ENCODE measurements at places on chromosomes 3 and 15.

GRCh38 chr15:65957451-65957850, 88.2 kb downstream of the RAB11A start:
- no peak for DNase-seq

DNA sequence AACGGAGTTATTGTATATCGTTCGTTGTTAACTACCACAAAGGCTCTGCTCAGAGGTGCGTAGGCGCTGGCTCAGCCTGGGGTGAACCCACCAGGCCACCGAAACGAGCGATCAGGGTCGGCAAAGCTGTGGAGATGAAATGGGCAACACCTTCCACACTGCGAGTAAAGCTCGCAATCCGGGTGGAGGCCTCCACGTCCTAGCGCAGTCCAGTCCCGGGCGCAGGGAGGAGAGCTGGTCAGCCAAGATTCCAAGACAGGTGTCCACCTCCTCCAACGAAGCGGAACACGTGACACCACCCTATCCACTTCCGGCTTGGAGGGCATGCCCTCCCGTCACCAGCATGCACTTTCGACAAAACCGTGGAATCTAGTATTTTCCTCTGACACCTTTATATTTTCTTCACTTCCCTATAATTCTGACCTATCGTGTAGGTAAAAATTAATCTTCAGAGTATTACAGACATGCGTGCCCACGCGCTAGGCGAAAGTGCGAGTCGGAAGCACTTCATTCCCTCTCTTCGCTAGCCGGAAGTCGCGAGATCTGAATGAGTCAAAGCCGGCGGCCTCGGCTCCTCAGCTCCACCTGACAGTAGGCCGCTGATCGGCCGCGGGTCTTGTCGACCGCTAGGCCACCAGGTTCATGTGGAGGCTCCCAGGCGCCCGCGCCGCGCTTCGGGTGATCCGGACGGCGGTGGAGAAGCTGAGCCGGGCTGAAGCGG, at the start of gene PDE12:
Gene PDE12 (plus strand): TSS at position 537 of the 721 bp plus-strand sequence. CDS start 106 bp downstream, at position 643.
- DNase-seq = peak; percentile 37

DNA sequence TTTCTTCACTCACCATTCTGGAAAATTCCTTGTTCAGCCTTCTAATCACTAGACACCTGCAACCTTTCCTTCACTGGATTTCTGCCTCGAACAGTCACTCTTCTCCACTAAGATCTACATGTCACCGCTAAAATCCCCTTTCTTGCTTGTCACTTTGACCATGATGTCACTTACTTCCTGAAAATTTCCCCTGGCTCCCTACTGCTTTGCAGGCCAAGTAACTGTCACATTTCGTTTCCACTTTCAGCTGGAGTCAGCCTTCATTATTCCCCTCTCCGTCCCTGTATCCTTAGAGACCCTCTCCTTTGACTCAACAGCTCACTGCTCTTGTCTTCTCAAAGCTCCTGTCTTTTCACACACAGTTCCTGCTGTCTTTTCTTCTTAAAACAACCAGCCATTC, 15.9 kb downstream of the CHL1 start:
- DNase-seq = no peak

DNA sequence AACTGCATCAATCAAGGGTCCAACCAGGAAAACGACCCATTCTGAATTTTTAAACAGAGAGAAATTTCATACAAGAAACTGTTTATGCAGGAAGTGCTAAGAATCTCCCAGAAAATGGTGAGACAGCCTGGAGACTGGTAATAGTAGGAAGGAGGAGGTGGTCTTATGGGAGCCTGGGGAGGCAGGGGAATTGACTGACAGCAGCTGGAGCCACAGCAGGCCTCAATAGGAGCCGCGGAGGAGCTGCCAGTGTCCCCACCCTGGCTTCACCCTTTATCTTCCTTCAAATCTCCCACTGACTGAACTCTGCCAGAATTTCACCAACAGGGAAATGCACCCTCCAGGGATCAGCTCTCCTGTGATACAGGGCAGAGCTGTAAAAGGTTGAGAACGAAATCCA, 7.5 kb upstream of the C3orf80 start:
- no peak for DNase-seq

- peak; percentile 26 for DNase-seq
These were observed 8.6 kb upstream of the SRP14 start for GRCh38 chr15:40047415-40048210.

DNA sequence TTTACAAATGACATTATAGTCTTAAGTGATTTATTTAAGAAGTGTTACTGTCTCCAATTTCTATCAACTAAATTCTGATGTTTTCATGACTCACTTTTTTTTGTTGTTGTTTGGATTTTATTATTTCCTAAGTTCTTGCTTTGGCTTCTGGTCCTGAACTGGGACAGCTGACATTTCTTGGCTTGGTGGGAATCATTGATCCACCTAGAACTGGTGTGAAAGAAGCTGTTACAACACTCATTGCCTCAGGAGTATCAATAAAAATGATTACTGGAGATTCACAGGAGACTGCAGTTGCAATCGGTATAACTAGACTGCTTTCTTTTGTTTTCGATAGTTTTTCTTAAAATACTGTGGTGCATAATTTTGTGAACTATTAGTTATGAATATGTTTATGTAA, 47.5 kb downstream of the ASTE1 start:
- DNase-seq = no peak

DNA sequence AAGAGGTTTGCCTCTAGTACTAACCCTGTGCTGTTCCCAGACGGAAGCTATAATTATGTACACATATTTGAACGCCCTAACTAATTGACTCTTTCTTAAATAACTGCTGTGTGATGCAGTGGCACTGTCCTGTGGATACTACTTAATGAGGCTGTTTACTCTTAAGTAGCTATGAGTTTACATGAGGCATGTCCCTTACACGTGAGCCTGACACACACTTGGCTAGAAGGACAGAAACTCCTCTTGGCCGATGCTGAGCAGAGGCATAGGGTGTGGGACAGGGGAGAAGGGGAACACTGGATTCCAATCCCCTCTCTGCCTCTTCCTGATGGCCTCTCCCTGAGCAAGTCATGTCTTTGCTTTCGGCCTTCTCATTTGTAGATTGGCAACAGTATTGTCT, 21.9 kb downstream of the EHD4 start:
- DNase-seq = no peak

DNA sequence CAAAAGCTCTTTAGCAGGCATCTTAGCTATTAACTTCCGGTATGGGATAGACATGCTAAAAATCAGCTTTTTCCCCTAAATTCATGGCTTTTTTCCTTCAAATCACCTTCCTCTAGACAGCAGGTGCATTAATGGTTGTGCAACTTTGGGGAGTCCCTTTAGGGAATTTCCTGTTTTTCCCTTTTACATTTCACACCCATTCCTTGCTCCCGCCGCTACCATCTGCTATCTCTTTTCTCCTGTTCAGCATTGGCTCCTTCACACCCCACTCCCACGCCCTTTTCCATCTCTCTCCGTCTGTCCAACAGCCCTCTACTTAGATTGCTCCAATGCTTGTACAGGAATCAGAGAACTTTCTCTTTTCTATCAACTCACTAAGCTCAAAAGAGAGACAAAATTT, 43.4 kb downstream of the FEZF2 start:
- DNase-seq = no peak

DNA sequence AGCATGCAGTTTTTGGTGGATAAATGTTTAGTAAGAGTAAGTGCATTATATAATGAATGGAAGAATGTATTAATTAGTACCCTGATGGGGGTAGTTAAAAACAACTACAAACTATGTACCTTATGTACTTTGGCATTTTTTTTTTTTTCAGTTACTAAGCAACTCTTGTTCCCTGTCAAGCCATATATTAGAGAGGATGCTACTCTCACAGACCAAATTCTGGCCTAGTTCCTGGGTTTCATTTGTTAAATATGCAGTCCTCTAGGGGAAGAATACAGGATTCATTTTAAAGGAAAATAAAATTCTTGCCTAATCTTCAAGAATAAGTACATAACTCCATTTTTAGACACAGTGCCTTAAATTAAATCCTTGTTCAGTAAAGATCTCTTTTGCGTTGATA, 16.9 kb downstream of the FAM98B start:
- no peak for DNase-seq

DNA sequence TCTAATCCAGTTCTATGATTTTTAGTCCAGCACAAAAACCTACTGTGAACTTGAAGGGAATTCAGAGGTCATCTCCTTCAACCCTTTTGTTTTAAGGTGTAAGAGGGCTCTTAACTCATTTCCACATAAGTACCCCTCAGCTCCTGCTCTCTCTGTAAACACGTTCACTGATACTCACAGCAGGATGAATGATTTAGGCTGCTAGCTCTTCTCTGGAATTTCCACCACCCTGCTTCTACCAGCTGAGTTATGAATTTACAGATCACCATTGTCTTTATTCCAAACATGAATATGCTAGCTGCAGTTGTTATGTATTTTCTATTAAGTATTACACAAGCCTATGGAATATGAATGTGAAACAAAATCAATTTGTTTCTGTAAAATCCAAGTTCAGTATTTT, 101.3 kb upstream of the NANOGP8 start:
- no peak for DNase-seq

- no peak for DNase-seq
These were observed 22.4 kb upstream of the VILL start for GRCh38 chr3:37968199-37968598.

DNA sequence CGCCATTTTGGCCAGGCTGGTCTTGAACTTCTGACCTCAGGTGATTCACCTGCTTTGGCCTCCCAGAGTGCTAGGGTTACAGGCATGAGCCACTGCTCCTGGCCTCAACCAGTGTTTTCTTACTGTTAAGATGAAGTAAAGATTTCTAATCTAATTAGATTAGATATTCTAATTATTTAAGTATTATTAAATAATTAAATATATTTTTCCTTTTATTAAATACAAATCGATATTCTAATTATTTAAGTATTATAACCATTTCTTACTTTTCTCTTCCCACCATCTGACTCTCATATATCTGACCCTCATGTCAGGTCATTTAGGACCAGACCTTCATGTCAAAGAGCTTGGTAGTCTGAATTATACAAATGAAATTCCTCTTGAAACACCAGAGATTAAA, 1291.9 kb upstream of the EPHA6 start:
- DNase-seq = no peak

DNA sequence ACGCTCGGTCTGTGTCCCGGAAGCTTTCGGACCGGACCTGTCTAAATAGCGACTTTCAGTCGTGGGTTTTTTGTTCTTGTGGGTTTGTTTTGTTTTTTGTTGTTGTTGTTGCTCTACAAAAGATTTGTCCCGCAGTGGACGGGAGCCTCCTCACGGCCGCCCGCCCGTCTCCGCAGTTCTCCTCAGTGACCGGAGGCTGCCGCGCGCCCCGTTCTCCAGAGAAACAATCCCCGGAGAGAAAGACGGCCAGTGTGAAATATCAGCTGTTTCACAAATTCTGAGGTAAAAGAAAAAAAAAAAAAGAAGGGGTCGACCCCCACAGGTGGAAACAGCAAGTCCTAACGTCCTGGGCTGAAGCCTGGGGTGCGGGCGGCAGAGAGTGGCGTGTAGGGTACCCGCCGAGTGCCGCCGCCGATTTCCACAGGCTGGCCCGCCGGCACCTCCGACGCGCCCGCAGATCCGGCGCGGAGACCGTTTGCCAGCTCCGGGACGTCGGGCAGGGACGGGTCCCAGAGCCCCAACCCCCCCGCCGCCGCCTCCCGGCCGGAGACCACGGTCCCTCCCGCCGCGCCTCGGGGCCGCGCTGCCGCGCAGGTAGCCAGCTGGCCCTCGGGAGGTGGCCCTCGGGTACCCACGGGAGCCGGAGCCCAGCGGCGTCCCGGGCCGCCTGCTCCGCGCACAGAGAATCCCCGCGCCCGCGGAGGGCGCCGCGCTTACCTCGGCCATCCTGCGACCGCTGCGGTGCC, 478 bp downstream of the BNC1 start:
- DNase-seq = no peak

- no peak for DNase-seq
These were observed 315.9 kb upstream of the SEMA6D start for GRCh38 chr15:47401427-47401826.

DNA sequence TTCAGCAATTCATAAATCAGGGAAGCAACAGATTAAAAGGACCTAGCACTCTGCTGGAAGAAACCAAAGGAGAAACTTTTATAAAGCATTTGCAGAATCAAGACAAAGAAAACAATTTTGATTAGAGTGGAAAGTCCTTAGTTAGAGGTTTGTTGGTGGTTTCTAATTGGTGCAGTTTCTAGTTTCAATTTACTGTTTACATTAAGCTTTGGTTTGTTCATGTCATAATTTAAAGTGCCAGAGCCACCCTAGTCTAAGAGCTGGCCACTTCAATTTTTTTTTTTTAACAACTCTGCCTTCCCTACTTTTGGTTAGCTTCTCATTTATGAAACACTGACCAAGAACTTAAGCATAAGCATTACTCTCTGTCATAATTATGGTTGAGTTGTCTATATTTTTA, 1428.2 kb upstream of the GBE1 start:
- DNase-seq = no peak

DNA sequence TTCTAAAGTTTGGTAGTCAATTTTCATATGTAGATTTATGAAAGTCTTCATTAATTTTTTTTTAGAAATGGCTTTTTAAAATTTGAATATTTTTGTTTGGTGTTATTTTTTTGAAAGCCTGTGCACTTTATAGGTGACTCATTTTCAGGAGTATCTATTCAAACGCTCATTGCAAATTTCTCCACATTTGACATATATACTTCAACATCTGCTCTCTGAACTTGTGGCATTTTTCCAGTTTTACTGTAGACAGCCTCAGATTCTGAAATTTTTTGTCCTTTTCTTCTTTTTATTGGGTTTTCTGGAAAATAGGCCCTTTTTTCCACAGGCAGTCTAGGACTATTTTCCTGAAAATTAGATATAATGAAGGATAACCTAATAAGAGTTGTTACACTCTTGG, 396.6 kb downstream of the RBMS3 start:
- DNase-seq = no peak

DNA sequence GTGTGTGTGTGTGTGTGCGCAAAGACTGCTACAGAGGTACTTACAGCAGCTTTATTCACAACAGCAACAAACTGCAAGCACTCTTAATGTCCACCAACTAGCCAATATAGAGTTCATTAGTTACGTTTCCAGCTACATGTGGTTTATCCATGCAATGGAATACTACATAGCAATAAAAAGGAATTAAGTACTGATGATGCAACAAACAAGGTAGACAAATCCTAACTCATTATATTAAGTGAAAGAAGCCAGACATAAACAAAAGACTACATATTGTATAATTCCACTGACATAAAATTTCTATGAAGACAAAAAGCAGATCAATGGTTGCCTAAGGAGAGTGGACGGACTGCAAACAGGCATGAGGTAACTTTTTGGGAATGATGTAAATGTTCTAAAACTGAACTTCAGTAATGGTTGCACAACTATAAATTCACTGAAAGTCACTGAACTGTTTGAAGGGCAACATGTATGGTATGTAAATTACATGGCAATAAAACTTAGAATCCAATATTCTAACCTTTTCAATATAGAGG, 433.7 kb downstream of the SHQ1 start:
- DNase-seq = no peak

Measured in SK-N-MC (cell line).